ENCODE measurements at places on chromosomes 2 and 18. TPM values are rescaled to one million over a fixed set of nuclear protein-coding genes. Genes with fewer than 3 reads are reported as not detected.

GRCh38 chr2:172555272-172555521 is 693 bp upstream of the PDK1 start:
- DNase-seq, result no peak

The ALPP gene
- total RNA-seq, result not detected

DNA sequence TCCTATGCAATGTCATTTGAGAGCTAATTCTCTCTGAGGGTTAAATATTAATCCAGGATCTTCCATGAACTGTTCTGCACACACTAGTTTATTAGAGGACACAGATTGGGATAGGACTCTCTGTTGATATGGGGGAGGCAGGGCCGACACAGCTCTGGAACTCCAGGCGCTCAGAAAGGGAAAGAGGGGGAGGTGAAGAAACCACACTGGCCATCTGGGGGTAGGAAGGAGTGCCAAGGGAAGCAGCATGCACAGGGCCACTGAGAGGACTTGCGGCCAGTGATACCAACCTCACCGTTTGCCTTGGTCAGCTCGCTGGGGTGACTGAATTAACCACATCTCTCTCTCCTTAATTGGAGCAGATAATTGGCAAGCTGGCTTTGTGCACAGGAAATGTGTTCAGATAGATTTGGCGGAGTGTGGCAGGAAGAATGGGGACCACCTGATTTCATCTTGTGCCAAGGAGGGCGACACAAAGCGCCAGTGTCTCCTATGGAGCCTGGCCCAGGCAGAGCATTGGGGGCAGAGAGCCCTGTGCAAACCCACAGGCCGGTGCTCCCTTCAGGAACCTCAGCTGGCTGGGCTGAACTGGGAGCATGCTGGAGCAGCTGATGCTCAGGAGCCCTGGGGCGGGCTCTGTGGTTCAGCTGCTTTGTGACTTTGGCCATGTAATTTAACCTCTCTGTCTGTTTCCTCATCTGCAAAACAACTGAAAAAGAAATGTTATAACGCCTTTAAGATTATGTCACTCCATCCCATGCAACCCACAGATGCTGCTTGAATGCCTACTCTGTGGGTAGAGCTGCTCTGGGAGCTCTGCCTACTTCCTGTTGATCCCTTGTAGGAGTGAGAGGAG is 114.7 kb upstream of the STON1 start:
- peak; percentile 12 for DNase-seq

GRCh38 chr2:207796585-207797350 is 27.1 kb upstream of the FZD5 start:
- no peak for DNase-seq
